Stimulated activated CD4-positive, alpha-beta T cell treated with anti-CD3 and anti-CD28 coated beads, Interleukin-1b, Interleukin-23, amount 100 ng/mL, for 24 hours (primary cell): ENCODE measurements at places on chromosomes 6 and 20.

- no peak for DNase-seq
Measured at GRCh38 chr6:30067460-30068139, 602 bp downstream of the PPP1R11 start.

GRCh38 chr6:146355521-146356100 is 188.0 kb upstream of the RAB32 start:
- no peak for DNase-seq

DNA sequence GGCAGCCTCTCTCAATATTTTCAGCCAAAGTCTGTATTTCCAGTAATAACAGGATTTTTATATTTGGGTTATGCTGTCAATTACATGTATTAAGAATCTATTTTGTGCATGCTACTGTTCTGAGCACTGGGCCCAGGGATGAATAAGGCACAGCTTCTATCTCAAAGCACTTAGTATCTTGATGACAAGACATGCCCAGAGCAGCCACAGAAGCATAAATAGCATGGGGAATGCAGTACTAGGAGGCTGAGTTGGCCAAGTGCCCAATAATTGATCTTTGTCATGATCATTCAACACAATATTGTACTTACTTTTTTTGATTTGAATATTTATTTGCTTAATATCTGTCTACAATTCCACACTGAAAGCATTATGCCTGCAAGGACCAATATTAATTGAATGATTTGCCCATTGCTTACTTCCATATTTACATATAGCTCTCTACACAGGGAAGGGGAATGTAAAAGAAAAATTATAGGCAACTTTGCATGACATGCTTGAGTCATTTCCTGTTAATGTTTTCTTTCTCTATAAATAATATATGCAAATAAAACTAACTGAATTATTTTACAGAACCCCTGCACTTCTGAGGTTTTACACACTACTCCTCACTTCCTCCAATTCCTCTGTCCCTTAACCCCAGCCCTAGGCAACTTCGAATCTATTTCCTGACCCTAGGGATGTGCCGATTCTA is 298.9 kb upstream of the BMP2 start:
- no peak for DNase-seq

DNA sequence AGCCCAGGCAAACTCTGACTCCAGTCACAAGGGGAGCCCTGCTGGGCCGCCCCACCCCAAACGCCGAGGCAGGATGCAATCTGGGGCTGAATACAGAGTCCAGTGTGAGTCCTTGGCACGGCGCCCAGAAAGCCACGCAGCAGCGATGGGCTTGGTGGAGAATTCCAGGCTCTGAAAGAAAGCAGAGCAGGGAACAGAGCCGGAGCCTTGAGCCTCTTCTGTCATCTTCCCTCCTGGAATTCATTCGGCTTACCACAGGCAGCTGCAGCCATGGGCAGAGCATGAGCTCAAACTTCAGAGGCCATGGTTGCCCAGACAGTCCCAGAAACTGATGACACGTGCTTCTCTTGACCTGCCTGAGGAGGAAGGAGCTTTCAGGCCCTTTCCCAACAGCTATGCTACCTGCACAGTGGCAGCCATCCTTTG is 441.1 kb upstream of the JARID2 start:
- no peak for DNase-seq

DNA sequence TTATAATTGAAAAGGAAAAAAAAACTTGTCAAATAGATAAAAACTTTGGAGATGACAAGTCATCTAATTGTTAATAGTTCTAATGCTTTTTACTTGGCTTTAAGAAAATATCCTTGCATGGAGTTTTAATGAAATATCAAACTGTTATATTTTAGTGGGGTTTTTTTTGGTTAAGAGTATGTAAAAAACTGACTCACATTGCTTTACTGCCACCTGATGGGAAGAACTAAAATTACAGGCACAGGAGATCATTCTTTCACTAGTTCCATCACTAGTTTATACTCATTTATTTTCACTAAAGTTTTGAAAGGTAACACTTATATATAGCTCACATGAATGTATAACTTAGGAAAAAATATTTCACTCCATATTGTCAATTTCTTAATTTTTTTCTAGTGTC is 309.1 kb downstream of the LMBRD1 start:
- no peak for DNase-seq

GRCh38 chr6:134379599-134379998 is 61.7 kb upstream of the SGK1 start:
- no peak for DNase-seq

DNA sequence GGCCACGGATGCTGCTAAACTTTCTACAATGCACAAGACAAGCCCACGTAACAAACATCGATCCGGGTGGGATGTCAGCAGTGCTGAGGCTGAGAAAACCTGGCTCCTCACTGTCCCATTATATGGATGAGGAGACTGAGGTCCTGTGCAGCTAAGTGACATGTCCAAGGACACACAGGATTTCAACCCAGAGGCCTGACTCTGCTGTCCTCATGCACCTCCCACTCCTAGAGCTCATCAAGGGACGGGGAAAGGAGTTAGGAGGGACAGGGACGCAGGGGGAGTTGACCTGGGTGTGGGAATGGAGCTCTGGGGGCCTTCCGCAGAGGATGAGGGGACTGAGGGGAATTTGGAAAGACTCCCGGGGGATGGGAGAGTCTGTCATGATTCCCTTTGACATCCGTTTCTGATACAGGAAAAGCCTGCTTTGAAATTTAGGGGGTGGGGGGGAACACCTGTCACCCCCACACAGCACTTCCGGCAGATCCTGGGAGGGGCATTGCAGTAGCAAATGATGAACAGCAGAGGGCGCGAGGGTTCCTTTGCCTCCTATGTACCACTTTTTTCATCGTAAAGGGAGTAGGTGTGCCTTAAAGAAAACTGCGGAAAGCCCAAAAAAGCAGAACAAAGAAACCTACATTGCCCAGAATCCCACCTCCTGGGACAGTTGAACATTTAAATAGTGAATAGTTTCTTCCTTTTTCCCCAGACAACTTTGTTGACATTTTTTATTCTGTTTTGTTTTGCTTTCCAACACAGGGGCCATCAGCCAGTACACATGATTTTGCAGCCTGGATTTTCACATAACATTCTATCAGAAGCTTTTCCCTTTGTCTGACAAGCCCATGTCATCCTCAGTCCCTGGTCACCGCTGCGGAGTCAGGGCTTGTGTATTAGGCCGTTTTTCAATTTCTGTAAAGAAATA is 48.6 kb downstream of the SLC2A10 start:
- peak; percentile 35 for DNase-seq

DNA sequence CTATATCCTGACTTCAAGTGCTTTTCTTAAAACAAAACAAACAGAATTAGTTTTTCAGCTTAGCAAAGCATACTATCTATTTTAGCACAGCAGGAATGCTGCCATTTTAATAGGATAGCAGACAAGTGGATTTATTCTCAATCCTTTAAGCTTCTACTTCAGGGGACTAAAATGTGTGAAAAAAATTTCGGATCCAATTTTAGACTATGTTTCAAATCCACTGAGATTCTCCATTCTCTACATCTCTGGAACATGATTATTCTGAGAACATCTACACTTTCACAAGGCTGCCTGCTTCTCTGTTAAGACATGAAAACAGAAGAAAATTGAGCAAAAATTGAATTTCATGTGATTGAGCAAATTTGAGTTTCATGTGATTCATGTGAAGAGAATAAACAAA is 1321.3 kb downstream of the HACE1 start:
- DNase-seq: no peak

DNA sequence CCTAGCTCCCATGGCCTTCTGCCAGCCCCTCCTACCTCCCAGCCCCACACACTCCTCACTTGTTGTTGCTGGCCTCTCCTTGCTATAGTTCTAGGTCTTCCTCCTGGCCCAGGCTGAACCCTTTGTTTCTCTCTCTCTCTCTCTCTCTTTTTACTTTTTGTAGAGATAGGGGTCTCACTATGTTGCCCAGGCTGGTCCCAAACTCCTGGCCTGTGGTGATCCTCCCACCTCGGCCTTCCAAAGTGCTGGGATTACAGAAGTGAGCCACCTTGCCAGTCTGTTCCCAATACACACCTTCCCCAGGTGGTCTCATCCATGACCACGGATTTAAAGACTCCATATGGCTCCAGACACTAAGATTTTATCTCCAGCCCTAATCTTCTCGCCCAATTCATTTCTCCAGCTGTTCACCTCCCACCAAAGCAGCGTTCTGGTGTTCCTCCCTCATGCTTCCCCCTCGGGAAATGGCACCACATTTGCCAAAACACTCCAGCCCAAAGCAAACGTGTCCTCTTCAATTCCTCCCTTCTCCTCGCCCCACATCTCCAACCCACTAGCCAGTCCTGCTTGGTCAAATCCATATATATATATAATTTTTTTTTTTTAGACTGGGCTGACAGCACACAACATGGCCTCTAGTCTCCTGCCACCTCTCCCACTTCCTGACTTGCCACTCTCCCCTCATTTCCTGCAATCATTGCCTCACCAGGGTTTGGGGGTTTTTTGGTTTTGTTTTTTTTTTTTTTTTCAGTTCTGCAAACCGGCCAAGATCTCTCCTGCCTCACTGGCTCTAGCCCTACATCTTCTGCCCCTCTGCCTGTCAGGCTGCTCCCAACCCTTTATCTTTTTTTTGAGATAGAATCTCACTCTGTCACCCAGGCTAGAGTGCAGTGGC is 104.4 kb downstream of the NCR2 start:
- no peak for DNase-seq

GRCh38 chr20:63093966-63094766 is 87.4 kb upstream of the BHLHE23 start:
- DNase-seq: no peak

GRCh38 chr6:130222775-130223174 is at the start of gene SAMD3:
SAMD3 (minus strand) TSS chr6:130222951; CDS start chr6:130215273, 7,678 bp downstream.
- no peak for DNase-seq

- DNase-seq: no peak
Measured at GRCh38 chr20:6680441-6680840, 87.0 kb upstream of the BMP2 start.

GRCh38 chr6:113739041-113739655 is 118.0 kb upstream of the MARCKS start:
- DNase-seq: no peak

DNA sequence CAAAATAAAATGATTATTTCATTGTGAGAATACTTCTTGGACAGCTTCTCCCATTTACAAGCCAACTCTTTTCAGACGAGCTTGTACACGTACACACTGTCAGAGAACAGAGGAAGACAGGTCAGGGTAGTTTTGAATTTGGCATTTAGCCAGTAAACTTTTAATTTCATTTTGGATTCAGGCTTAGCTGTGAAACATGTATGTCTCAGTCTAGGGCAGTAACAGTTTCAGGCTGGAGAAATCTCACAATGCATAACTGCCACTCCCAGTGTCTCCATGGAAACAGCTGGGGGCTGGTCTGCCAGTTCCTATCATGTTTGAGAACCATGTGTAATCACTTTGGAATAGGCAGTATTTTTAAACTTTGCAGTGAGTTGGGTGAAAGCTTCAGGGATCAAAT is 22.0 kb upstream of the QKI start:
- no peak for DNase-seq

DNA sequence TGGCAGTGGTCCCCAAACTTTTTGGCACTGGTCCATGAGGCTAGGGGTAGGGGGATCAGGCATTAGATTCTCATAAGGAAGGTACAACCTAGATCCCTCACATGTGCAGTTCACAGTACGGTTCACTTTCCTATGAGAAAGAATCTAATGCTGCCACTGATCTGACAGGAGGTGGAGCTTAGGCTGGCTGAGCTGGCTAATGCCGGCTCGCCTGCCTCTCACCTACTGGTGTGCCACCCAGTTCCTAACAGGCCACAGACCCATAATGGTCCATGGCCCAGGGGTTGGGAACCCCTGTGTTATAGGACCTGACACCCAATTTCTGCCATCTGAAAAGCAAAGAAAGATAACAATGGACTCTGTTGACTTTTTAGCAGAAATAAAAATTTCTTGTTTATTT is 199.6 kb downstream of the GMPR start:
- DNase-seq: peak; percentile 13

GRCh38 chr6:36682328-36683144 is 4.0 kb downstream of the CDKN1A start:
- peak; percentile 39 for DNase-seq

- DNase-seq: no peak
Measured at GRCh38 chr6:137707590-137708360, 159.3 kb upstream of the TNFAIP3 start.

DNA sequence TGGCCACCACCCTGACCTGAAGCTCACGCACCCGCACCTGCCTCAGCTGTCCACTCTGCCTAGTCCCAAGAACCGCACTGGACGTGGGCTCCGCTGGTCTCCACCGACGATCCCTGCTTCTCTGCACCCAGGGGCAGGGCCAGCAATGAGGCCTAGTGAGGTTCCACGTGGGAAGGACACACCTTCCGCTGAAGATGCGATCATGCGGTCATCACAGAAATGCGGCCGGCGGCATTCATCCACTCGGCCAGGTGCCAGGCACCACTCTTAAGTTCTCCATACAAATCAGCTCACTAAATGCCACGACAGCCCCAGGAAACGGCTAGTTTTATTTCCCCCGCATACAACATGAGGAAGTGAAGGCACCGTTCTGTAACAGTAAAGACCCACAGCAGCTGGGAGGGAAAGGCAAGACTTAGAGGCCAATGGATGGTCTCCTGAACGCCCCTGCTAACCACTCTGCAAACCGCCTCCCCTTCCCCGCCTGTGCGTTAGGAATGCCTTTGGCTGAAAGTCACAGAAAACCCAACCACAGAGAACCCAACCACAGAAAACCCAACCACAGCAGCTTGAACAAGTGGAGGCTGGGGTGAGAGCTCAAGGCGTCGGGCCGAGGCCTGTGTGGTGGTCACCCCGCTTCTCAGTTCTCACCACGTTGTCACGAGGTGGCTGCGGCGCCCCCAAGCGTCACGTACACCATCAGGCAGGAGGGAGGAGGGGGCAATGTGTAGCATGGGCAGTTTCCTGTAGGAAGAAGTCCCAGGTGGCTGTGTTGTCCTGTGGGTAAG is 204.4 kb downstream of the TAF4 start:
- DNase-seq: no peak

- DNase-seq: no peak
Measured at GRCh38 chr6:47238456-47238995, 71.2 kb downstream of the TNFRSF21 start.

DNA sequence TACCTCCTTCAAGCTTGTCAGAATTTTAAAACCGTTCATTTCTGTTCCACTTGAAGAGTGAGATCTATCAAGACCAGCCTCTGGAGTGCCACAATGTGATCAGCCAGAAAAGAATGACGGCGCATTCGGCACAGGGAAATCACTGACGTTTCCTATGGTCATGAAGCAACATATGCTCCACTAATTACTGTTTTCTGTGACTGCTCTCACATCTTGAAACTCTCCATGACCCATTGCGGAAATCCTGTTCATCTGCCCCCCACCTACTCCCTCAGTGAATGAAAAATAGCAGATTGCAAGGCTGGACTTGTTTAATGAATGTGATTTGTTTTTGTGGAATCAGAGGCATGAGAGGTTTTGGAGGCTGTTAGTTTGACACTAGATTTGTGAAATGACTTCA is 53.2 kb downstream of the SAMD5 start:
- no peak for DNase-seq

DNA sequence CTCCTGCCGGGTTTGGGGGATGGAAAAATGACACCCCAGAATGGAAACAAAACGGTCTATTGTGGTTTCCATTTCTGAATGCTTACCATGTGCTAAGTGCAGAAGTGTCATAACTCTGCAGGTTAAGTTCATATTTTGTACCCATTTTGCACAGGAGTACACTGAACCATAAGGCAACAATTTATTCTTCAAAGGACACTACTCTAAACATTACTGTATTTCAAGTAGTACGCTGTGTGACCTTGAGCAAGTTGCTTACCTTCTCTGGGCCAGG is 9.8 kb upstream of the ID1 start:
- no peak for DNase-seq

- no peak for DNase-seq
Measured at GRCh38 chr6:4942673-4943009, 61.2 kb downstream of the RPP40 start.

- DNase-seq: no peak
Measured at GRCh38 chr20:1805161-1805581, 90.0 kb upstream of the SIRPA start.
